ENCODE measurements at places on chromosomes 3 and 15.

DNA sequence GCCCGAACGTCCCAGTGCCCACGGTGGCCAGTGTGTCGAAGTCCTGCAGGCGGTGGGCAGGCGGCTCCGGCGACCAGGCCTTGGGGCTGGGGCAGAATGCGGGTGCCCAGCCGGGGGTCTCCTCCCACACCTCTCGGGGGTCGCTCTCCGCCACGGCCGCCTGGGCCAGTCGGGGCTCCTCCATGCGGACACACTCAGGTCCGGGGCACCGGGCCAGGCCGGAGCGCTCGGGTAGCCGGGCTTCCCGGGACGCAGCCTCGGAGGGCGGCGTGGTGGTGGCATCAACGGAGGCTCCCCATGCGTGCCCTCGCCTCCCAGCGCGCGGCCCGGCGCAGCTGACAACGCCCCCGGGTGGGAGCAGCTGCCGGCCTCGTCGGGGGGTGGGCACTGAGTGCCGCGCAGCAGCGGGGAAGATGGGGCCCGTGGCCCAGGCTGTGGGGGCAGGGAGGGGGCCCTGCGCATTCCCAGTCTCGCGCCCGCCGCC is 30.1 kb upstream of the CERS3 start:
- DNase-seq: no peak
- H3K4me3 ChIP-seq: no peak overlapping the region
- no peaks in the 10 kb centered on the region for H3K4me1 ChIP-seq

- peaks cover 16% of the 10 kb centered on the region for H3K4me1 ChIP-seq
- H3K27me3 ChIP-seq: no peaks in the 10 kb centered on the region
- H3K36me3 ChIP-seq: no peaks in the 10 kb centered on the region
- no peak overlapping the region for H3K4me3 ChIP-seq
- no peak overlapping the region for H3K27ac ChIP-seq
- DNase-seq: peak; percentile 27
Observed at GRCh38 chr15:63870043-63870394, 36.3 kb upstream of the HERC1 start.

- H3K27ac ChIP-seq: no peak overlapping the region
- H3K36me3 ChIP-seq: no peaks in the 10 kb centered on the region
- H3K27me3 ChIP-seq: no peaks in the 10 kb centered on the region
Observed at GRCh38 chr3:157872902-157873301, 233.3 kb downstream of the SHOX2 start.

DNA sequence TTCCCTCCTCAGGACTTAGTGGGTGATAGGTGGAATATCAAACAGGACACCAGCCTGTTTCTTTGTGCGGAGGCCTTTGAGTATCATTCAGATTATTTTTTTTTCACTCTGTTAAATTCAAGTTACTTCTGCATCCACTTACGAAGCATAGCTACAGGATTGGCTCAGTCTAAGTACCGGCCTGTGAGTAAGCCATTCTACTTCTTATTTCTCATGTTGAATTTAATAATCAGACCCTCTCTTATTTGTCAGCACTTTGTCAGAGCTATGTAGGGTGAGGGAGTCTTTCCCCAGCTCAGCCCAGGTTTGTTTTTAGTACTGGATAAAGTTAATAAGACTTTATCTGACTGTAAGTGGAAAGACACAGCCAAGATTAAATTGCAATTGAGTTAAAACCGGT is 54.7 kb downstream of the ITPR1 start:
- H3K36me3 ChIP-seq: no peaks in the 10 kb centered on the region
- H3K27ac ChIP-seq: no peak overlapping the region
- H3K4me3 ChIP-seq: no peak overlapping the region
- DNase-seq: no peak
- H3K27me3 ChIP-seq: no peaks in the 10 kb centered on the region

DNA sequence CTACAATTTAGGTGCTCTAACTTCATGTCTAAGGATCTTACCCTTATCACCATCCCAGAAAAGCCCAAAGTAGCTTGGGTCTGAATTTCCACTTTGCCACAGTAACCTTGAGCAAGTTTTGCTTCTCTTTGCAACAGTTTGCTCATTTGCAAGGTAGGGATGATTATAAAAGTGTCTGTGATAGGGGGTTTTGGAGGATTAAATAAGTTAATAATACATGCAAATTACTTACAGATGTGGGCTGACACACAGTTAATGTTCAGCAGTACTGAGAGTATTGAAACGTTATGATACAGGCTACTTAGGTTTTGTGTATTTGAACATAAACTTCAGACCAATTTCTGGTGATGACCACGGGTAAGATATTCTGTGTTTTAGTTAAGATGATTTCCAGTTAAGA is 444.7 kb upstream of the TPRG1 start:
- H3K4me1 ChIP-seq: peaks cover 13% of the 10 kb centered on the region
- H3K36me3 ChIP-seq: no peaks in the 10 kb centered on the region
- H3K4me3 ChIP-seq: no peak overlapping the region
- H3K27me3 ChIP-seq: no peaks in the 10 kb centered on the region
- DNase-seq: no peak
- no peak overlapping the region for H3K27ac ChIP-seq

DNA sequence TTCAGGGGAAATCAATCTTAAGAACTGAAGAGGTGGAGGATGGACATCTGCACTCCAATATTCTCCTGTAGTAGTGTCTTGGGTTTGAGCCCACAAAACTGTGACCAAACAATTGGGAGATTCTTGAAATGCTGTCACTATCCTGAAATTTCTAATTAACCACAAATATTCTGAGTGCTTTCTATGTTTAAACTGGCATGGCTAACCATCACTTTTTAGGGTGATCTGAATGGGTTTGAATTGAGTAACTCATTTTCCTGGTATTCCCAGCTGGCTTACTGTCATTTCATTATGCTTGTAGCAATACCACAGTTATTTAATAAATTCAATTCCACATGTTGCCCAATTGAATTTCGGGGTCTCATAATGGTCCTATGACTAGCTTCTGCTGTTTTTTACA is 216.9 kb upstream of the DCBLD2 start:
- no peak overlapping the region for H3K4me3 ChIP-seq
- no peak for DNase-seq
- no peak overlapping the region for H3K27ac ChIP-seq
- no peaks in the 10 kb centered on the region for H3K4me1 ChIP-seq

GRCh38 chr3:183330881-183331280 is 77.8 kb downstream of the B3GNT5 start:
- no peak for DNase-seq
- H3K4me3 ChIP-seq: no peak overlapping the region
- H3K4me1 ChIP-seq: no peaks in the 10 kb centered on the region
- H3K27me3 ChIP-seq: no peaks in the 10 kb centered on the region
- no peaks in the 10 kb centered on the region for H3K36me3 ChIP-seq

All from Caco-2 (cell line).